ENCODE measurements at places on chromosomes 2 and 18.

- DNase-seq: no peak
These were observed 443.6 kb upstream of the HNRNPA3 start for GRCh38 chr2:176769021-176769420.

DNA sequence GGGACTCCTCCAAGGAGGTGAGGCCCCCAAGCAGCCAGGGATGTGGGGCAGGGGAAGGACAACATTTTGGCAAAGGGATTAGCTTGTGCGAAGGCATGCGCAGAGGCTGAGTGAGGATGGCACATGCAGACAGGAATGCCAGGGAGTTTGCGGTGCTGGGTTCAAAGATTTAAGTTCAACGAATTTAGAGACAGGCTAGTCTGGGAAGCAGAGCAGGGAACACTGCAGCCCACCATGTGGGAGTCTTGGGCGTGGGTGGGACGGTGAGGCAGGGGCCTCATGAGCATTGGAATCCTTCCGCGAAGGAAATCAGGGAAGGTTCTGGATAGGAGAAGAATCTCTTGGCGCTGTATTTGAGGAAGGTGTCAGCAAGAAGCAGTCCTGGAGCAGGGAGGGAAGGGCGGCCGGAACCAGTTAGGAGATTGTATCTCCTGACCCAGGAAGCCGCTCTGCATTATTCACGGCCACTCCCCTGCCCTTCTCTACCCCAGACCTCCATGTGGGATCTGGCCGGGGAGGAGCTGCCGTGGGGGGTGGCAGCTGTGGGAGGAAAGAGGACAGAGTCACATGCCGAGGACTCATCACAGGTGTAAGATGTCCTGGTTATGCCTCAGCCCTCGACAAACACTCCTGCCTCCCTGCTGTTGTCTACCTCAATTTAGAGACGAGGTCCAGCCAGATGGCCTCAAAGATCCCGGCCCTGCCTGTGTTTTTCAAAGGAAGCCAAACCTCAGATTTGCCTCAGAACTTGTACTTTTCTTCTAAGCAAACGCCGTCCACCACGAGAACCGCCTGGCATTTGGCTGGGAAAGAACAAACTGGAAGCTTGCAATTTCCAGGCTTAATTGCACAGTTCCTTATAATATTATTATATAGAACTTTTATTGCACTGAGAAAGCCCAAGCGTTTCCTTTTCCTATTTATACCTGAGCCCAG is 123.7 kb upstream of the SMAD2 start:
- DNase-seq: no peak

DNA sequence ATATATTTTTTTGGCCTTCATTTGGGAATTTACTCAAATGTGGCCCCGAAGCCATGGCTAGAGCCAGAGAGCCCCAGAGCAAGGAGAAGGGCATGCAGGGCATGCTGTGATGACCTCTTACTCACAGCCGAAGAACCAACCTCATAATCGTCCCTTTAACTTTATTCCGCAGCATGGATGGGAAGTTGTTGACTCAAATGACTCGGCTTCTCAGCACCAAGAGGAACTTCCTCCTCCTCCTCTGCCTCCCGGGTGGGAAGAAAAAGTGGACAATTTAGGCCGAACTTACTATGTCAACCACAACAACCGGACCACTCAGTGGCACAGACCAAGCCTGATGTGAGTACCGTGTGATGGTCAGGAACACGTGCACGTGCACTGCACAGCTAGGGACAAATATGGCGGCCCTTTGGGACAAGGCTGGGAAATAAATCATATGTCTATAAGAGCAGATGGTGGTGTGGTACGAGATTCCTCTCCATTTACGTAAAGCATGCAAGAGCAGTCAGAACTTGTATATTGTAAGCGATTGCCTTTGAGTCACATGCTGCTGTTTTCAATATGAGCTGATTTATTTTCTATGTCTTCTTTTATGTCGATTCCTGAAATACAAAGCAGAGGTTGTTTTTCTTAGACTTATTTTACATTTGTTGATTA is 280.9 kb downstream of the NEDD4L start:
- no peak for DNase-seq

DNA sequence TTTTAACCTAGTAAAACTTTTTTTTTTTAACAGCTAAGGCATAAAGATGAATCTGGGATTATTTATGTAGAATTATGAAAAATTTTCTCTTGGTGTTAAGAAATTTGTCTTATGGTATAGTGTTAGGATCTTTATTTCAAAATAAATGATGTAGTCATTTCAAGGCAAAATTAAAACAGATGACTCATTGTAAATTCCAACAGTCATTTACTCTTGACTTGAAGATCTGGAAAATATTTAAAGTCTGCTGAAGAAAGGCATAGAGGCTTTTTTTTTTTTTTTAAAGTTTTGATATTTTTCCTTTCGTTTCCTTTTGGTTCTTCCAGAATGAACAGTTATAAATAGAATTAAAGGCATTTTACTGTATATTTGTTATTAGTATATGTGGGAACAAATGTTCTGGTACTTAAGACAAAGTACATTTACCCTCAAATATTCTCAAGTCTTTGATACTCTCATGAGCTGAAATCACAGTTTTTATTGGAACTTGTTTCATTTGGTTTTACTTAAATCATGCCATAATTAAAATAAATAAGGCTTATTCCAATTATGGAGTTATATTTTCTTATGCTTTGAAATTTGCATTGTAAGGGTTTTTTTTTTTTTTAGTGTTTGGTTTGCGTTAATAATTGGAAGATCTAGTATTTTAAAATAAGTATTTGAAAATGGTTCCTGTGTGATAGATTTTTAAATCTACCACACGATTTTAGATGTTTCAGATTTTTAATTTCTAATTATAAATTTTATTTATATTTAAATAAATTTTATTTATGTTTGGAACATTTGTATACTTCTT is 29.9 kb downstream of the GLS start:
- DNase-seq: no peak

Measured in HFF-Myc (cell line).